Keratinocyte (primary cell): ENCODE measurements at places on chromosomes 5 and 9. TPM values are rescaled to one million over a fixed set of nuclear protein-coding genes. Genes with fewer than 3 reads are reported as not detected.
A peak's percentile ranks its signal among the peaks of the same experiment; 100 is the strongest.

DNA sequence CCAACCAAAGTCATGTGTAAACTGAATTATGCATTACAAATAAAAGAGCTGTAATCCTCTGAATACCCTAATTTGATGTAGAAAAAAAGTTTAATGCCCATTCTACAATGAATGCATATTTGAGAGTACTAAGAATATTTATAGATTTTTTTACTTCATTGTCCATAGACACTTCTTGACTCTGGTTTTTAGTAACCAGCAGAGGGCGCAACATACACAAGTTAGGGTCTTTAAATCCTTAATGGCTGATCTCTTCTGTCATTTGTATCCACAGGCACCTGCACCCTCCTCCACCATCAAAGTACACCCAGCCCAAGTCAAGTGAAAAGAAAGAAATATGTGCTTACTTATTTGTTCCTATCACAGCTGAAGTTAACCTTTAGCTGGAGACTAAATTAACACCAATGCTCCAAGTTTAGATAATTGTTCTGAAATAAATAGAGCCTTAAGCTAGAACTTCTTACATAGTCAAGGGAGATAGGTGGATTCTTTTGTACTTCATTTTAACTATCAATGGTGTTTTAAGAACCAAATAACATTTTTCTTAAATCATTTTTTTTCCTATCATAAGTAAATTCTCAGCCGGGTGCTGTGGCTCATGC is 524.2 kb upstream of the DAB2 start:
- DNase-seq = peak; percentile 4

- no peak for DNase-seq
Observed at GRCh38 chr5:68770551-68770950, 323.3 kb upstream of the SLC30A5 start.

- no peak for DNase-seq
Observed at GRCh38 chr9:18798106-18798505, 234.9 kb downstream of the SAXO1 start.

DNA sequence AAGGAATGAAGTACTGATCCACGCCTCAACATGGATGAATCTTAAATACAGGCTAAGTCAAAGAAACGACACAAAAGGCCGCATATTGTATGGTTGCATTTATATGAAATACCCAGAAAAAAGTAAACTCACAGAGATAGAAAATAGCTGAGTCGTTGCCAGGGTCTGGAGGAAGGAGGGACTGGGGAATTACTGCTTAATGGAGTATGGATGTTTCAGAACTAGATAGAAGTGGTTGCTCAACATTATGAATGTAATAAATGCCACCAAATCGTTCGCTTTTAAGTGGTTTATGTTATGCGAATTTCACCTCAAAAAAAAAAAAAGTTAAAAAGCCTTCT is 784 bp upstream of the MSANTD3 start:
- DNase-seq = no peak

- DNase-seq = no peak
Observed at GRCh38 chr9:131809941-131810344, 70.1 kb upstream of the RAPGEF1 start.

- DNase-seq = no peak
Observed at GRCh38 chr5:1105350-1106265, 6.3 kb downstream of the SLC12A7 start.

NSA2 gene
- polyA plus RNA-seq = 46.0 to 107 TPM (median 85.7 TPM) in 3 replicates
